Stromal cell of bone marrow (primary cell): ENCODE measurements at places on chromosomes 6 and 20.

GRCh38 chr6:97174471-97174870, 108.5 kb downstream of the MMS22L start:
- DNase-seq, result no peak

- no peak for DNase-seq
Measured at GRCh38 chr6:32845384-32845884, 1.6 kb upstream of the PSMB8 start.

- DNase-seq, result no peak
Measured at GRCh38 chr6:118294906-118295305, 253.2 kb upstream of the PLN start.

- DNase-seq, result no peak
Measured at GRCh38 chr6:129606664-129607063, 103.3 kb downstream of the ARHGAP18 start.

- DNase-seq, result no peak
Measured at GRCh38 chr6:24849713-24850112, 51.0 kb upstream of the ARMH2 start.

DNA sequence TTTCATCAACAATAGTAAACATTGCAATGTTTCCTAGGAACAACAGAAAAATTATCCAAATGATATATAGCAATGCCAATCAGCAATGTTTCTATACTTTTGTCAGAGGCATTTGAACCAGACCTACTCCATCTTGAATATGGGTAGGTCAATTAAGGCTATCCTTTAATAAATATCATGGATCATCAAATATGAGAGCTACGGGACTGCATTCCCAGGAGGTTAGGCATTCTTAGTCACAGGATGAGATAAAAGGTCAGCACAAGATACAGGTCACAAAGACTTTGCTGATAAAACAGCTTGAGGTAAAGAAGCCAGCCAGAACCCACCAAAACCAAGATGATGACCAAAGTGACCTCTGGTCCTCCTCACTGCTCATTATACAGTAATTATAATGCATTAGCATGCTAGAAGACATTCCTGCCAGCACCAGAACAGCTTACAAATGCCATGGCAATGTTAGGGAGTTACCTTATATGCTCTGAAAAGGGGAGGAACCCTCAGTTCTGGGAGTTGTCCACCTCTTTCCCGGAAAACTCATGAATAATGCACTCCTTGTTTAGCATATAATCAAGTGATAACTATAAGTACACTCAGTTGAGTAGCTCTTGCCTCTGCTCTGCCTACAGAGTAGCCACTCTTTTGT, 8.6 kb upstream of the SERPINB6 start:
- DNase-seq, result no peak

DNA sequence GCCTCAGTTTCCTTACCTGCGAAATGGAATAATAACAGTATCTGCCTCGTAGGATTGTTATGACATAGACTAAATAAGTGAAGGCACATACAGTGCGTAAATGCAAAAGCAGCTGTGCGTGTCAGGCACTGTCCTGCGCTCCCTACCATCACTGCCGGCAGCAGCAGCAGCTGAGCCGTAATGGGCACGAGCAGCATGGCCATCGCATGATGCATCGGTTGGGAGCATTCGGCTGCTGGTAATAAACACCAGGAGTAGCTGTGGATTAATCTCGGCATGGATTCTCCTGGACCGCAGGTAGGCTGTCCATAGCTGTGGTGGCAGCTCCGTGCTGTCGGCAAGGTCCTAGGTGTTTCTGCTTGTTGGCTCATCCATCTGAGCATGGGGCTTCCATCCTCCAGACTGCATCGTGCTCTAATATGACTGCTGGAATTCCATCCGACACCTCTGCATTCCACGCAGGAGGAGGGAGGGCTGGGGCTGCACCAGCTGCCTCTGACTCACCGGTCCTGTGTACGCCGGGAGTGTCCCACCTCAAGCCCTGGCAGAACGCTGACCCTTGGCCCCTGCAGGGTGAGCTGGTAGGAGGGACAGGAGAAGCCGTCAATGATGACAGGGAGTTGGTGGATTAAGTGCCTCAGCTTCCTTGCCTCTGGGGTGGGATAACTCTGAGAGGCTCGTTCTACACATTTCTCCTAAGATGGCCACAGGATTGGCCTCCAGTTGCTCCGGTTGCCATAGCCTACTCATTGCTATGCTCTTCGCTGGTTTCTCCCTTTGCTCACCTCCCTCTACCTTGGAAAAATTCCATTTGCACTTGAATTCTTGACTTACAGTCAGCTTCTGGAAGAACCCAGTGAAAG, 100.9 kb upstream of the PMEPA1 start:
- DNase-seq, result no peak

GRCh38 chr6:147106759-147107401, 97.3 kb upstream of the STXBP5 start:
- peak; percentile 43 for DNase-seq

DNA sequence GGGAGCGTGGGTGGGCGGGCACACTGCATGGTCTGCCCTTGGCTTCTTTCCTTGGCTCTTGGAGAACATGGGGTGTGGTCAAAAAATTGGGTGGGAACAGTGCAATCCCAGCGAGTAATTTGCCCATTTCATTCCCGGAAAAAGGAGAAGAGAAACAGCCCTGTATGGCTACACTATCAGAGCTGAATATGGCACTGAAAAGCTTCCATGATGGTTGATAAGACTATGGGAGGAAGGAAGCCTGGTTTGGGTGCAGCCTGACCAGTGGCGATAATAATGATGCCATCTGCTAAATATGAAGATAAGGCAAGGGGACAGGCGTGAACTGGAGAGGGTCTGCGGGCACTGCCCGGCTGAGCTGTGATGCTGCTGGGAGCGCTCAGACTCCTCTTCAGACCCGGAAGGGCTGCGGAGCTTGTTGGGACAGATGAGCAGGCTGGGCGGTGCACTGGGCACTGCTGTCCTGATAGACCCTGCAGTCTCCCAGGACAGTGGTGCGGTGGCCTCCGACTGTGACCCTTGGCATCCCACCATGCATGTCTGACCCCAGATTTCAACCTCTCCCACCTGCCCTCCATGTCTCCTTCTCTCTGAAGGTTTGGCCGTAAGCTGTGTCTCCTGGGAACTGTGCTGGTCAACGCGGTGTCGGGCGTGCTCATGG, 10.2 kb downstream of the SLC22A1 start:
- DNase-seq, result no peak

- no peak for DNase-seq
Measured at GRCh38 chr6:168410035-168410434, 30.9 kb upstream of the SMOC2 start.

DNA sequence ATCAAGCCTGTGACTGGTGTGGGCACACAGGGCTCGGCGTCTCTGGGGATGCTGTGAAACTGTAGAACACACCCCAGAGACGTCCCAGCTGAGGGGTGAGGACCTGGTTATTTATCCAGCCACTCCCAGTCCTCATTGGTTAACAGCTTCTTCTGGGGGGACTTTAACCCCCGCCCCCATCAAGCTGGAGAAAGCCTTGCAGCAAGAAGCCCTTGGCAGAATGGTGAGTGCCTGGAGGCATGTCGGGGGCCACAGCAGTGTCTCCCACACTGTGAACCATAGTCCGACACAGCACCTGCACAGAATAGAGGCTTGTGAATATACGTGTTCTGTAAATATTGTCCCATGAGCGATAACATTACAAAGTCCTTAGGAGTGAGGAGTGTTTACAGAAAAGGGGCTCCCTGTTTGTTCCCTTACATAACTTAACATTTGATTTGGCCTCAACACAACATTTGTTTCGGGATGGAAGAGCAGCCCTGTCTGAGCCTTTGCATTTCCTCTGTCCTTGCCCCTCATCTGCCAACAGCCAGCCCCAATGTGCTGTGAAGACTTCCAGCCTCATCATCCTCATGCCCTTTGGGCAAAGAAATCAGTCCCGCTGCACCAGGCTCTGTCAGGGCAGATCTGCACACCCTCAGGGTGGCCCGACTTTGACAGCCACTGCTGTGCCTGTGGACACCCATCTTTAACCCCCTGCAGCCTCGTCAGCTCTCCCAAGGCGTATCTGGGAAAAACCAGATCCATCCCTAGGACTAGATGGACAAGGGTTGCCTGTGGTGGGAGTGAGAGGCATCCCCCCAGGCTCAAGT, 2.2 kb upstream of the RRBP1 start:
- no peak for DNase-seq

DNA sequence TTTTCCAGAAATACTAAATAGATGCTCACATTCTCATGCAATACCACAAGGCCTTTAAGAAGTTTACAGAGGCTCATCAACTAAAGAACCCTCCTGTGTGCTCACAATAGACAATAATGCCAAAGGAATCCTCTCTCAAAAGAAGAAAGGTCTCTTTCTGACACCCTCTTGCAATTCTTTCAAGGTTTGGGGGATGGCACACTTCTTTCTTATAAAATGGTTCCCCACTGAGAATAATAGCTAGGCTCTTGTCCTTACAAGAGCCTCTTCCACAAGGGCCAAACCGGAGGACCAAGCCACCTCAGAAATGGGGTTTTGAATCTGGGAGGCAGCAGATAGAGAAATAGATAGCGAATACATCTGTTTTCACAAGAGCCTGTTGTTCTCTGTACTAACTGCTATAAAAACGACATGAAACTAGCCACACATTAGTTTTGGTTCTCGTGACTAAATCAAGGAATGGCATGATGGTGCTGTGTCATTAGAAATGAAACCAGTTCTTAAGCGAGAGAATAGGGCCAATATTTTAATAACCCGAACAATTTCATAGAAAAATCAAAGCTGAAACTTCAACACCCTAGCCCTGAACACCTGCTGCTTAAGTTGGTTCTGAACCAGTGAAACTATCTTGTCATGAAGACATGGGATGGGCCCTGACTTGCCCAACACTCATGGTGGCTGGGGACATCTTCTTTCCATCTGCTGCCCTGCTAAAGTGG, 81.1 kb downstream of the PRDM1 start:
- DNase-seq, result no peak

DNA sequence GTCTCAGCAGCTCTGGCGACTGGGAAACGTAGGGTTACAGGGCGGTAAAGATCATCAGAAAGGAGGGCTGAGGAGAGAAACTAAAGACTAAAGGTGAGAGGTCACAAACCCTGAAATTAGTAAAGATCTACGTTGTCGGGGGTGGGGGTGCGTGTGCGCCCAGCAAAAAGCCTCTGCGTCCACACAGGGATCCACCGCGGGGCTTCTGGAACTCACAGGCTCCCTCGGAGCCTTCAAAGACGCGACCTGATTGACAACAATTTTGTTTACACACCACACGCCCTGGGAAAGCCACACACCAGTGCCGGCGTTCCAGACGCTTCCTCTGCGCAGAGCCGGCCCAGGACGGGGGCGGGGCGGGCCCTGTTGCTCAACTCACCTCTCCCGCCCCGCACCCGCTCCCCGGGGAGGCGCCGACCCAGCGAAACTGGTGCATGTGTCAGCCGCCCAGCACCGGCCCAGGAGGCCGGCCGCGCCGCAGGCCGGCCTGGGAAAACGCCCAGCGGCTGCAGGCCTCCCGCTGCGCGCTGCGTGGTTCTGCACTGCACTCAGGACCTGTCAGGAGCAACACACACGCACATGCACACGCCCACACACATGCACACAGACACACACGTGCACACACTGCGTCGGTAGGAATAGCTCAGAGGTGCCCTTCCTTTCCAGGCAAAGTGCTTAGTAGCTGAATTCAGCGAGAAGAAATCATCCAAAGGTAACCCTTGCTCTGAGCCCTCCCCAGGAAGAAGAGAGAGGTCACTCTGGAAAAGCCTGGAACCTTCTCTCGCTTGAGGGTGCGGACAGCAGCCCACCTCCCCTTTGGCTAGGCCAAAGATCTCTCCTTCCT, 57.2 kb upstream of the ARID1B start:
- peak; percentile 75 for DNase-seq

DNA sequence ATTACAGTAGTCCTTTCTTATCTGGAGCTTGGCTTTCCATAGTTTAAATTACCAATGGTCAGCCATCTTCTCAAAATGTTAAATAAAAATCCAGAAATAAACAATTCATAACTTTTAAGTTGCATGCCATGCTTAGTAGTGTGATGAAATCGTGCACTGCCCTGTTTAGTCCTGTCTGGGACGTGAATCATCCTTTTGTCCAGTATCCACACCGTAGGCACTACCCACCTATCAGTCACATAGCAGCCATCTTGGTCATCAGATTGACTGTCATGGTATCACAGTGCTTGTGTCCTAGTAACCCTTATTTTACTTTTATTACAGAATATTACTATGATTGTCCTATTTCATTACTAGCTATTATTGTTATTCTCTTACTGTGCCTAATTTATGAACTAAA, 924.1 kb downstream of the EYS start:
- no peak for DNase-seq

DNA sequence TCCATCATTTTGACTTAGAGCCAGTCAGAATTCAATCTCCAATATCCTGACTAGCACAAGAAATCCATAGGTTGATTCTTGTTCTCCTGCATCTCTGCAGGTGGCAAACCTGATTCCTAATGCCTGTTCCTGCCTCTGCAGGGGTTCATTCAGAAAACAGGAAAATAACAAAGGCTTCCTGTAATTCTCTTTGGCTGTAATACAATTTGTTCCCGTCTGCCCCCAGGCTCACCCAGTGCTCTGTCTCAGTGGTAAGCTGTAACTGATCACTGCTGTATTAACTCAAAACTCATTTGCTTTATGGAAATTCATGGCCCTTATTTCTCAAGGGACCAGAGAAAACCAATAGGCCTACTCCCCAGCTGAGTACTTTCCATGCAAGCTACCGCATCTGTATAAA, 88.6 kb downstream of the OPRM1 start:
- no peak for DNase-seq

- no peak for DNase-seq
Measured at GRCh38 chr6:8758412-8758811, 323.1 kb upstream of the SLC35B3 start.

DNA sequence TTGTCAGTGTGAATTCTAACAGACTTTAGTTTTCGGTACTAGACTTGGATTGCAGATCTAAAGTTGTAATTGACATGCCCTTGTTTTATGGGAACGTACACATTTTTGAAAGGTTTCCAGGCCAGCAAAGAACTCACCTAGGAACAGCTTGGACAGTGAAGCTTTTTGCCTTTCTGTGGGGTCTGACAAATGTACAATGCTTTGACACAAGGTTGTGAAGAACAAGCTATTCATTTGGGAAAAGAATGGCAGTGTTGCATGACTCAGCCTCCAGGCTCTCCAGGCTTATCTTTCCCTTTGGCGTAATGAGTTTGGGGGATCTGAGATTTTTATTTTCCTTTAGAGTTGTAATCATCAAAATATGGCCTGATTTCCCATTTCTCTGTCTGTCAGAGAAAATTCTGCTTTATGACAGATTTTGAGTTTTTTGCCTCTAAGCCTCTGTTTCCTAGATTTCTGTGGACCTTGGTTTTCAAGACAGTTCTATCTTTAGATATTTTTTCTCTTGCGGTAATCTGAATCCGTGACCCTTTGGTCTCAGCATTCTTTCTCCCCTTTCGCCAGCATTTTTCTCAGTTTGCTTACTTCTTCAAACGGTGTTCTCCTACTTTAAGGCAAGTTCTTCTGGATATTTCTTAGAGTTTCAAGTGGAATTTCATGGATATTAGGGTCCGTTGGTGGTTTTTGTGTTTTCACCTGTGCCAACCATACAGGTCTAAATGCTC, 221.0 kb downstream of the ADGB start:
- no peak for DNase-seq

DNA sequence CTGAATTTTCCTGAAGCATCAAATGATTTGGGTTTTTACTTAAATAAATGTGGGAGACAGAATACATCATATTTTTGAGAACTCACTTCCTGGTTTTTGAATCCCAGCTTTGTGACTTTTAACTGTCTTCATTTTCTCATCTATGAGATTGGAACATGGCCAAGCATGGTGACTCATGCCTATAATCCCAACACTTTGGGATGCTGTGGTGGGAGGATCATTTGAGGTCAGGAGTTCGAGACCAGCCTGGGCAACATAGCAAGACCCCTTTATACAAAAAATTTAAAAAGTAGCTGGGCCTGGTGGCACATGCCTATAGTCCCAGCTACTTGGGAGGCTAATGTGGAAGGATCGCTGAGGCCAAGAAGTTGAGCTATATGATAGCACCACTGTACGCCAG, 122.3 kb downstream of the QKI start:
- DNase-seq, result peak; percentile 25
